ENCODE measurements at places on chromosomes 12 and 14.
A peak's percentile ranks its signal among the peaks of the same experiment; 100 is the strongest.

DNA sequence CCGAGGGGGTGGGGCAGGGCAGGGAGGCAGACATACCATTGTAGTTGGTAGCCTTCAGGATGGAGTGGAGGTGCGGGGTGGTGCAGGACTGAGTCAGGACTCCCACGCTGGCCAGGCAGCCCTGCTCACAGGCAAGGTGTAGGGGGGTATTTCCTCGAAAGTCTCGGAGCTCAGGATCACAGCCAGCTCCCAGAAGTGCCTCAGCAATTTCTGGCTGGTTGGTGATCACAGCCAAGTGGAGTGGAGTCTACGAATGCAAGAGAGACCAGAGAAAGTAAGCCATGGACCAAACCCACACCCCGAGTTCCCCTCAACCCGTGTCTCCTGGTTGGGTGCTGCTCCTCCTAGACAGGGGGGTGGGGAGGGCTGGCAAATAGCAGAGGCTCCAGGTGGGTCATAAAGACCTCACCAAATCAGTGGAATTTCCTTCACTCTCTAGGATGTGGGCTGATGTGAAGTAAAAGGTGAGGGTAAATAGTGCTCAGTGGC is 1.4 kb downstream of the NFKBIA start:
- no peak for DNase-seq

- DNase-seq: no peak
These were observed 85.1 kb downstream of the DRAM1 start for GRCh38 chr12:101962486-101962885.

- DNase-seq: peak; percentile 65
These were observed at the start of gene PLEKHG7 for GRCh38 chr12:92702754-92703679. Gene PLEKHG7 (plus strand): TSS chr12:92702989. CDS start chr12:92706632, 3,643 bp downstream.

GRCh38 chr12:114294303-114294685 is 111.7 kb downstream of the TBX5 start:
- DNase-seq: no peak

DNA sequence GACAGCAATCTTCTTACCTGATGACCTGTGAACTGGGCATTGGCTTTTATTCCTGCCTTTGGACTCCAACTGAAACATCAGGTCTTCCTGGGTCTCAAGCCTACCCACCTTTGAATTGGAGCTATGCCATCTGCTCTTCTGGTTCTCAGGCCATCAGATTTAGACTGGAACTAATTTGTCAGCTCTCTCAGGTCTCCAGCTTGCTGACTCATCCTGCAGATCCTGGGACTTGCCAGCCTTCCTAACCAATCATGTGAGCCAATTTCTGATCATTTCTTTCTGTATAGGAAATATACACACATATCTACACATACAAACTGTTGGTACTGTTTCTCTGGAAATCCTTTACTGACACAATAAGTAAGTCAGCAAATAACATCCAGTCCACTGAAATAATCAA is 65.3 kb upstream of the TSPAN8 start:
- no peak for DNase-seq

DNA sequence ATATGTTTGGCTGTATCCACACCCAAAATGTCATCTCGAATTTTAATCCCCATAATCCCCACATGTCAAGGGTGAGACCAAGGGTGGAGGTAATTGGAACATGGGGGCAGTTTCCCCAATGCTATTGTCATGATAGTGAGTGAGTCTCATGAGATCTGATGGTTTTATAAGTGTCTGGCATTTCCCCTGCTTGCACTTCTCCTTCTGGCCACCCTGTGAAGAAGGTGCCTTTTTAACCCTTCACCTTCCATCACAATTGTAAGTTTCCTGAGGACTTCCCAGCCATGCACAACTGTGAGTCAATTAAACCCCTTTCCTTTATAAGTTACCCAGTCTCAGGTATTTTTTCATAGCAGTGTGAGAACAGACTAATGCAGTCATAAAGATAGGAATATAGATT is 216.7 kb upstream of the SSTR1 start:
- DNase-seq: no peak

DNA sequence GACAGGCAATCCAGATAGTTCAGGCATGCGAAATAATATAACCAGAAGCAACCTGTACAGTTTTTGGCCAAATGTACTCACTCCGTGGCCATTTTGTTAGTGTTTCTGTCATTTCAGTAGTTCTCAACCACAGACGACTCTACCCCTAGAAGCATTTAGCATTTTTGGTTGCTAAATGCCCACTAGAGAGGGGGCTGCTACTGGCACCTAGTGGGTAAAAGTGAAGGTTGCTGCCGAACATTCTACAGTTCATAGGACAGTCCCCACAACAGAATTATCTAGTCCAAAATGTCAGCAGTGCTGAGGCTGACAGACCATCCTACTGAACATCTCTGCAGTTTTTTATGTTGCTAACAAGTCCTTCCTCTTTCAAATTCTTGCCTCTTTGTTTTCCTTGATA is 107.4 kb downstream of the TSHR start:
- DNase-seq: no peak

DNA sequence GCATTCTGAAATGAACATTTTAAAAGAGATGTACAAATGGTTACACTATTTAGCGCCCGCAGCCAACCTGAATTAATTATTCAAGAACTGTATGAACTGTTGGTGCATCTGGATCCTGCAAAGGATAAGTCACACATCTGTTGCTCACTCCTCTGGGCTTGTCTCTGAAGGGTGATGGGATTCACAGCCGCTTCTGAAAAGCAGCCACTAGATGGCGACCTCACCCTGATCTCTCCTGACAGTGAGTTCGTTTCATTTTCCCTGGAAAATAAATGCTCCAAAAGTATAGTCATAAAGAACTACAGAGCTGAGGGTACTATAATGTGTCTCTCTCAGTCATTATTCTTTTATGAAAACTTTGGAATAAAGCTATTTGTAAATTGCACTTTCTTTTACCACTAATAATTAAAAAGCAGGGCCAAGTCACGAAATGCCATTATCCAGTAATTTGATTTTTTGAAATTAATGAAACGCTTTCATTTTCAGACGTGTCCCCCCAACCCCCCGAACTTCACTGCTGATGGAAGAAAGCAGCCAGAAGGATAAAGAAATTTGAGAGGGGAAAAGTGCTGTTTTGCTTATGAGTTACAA is 789.6 kb downstream of the NRXN3 start:
- DNase-seq: peak; percentile 19

DNA sequence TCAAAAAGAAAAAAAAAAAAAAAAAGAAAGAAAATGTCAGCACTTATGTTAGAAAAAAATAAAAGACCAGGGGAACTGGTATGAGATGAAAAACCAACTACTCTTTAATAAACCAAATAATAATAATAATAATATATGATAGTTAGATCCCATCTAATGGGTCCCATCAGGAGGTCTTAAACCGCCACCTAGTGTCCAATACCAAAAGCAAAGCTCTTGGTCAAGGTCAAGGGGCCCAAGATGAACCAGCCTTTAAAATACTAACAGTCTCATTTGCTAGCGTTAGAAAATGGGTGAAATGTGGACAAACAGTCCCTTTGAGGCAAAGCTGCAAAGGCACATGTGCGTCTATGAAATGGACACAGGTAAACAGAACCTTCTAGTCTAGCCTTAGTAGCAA is 12.3 kb downstream of the BRAP start:
- no peak for DNase-seq

DNA sequence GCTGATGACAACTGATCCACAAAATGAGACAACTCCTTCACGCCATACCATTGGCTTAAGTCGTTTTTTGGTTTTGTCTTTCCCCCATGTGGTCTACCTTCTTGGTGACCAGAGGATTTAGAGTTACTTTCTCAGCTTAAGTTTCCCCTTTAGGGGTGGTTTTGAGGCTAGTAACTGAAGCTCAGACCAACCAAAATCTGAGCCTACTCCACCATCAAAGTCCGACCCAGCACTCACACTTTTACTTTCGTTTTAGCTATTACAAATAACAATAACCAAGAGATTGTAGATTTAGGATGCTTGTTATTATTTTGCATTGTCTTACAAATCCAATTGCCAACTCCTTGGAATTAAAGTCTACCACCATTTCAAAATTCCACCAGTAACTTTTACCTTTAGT is 130.6 kb upstream of the MDM1 start:
- DNase-seq: no peak

DNA sequence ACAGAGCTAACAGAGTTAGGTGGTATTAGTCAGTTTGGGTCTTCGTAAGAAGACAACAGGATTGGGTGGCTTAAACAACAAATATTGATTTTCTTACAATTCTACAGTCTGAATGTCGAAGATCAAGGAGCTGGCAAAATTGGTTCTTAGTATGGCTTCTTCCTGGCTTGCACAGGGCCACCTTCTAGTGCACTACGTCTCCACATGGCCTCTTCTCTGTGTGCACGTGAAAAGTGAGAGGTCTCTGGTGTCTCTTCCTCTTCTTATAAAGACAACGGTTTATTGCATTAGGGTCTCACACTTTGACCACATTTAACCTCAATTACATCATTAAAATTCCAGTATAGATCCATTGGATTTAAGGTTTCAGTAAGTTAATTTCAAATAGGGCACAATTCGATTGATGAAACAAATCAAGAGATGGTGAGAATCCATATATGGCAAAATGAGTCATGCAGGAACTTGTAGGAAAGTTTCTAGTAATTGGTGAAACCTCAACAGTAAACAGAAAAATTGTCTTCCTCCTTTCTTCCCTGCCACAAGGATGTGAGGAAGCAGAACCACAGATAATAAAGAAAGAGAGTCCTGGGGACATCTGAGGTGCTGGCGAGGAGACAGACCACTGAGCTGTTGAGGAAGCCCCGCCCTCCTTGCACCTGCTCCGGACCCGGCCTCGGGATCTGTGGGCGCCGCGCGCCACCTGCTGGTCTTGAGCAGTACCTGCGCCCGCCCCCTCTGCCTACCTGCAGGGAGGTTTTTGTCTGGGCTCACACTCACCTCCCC is 846.7 kb downstream of the TMEM121 start:
- DNase-seq: peak; percentile 52

DNA sequence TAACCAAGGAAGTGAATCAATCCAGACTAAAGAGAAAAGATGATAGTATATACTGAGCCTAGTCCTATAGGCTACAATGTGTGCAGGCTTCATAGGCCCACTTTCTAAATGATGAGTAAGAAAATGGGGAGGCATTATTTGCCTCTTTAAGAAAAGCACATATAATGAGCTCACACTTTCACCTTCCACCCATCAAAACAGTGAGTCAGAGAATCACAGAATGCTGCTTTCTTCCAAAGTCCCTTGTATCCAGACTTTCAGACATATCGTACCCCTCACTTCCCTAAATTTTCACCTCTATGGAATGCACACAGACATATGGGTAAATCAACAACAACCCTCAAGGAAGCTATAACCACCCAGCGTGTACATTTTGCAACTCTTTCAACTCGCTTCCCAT is 286.4 kb upstream of the PRKD1 start:
- DNase-seq: no peak

DNA sequence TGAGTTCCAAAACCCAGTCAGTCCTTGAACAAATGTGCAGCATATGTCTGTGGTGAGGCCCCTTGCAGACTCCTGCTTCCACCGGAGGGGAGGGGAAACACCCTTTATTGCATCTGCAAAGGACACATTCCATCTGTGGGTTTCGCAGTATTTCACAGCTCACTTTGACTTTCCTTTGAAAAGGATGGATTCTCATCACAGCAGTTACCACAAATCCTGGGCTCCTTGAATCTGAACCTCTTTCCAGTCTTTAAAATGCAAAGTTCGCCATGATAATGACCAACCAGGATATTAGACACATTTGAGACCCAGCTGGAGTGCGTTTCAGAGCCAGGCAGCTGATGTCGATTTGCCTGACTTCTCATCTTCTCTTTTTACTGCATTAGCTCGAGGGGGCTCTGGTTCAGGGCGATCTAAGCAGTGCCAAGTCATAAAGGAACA is 242.4 kb downstream of the SLC15A4 start:
- DNase-seq: no peak

DNA sequence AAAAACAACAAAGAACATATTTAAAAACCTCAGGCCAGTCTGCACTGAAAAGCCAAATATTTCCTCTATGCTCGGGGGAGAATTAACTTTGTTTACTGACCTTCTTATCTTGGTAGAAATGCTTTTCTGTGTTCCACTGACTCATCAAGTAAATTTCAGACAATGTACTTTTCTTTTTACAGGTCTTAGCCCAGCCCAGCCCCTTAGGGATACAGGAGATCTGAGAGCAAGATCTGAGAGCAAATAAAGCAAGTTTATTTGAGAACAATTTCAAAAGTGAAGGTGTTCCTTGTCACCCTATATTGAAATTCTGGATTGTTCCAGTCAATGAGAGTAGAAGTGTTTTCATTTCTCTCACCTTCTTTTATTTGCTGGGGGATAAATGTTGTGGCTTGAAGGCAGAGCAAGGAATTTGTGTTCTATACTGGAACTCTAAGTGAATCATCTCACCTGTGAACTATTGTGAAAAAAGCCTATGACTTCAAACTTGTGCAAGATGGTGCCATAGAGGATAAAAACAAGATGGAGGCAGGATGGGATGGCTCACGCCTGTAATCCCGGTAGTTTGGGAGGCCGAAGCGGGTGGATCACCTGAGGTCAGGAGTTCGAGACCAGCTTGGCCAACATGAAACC is 7.9 kb upstream of the GPRC5A start:
- no peak for DNase-seq

GRCh38 chr12:1773937-1774655 is 46.3 kb upstream of the LRTM2 start:
- DNase-seq: no peak

GRCh38 chr14:61644175-61644574 is 51.1 kb upstream of the HIF1A start:
- no peak for DNase-seq

GRCh38 chr12:97461553-97461952 is 1.1 kb upstream of the RMST start:
- DNase-seq: no peak

GRCh38 chr12:109714141-109714912 is 702 bp downstream of the FAM222A start:
- DNase-seq: no peak

DNA sequence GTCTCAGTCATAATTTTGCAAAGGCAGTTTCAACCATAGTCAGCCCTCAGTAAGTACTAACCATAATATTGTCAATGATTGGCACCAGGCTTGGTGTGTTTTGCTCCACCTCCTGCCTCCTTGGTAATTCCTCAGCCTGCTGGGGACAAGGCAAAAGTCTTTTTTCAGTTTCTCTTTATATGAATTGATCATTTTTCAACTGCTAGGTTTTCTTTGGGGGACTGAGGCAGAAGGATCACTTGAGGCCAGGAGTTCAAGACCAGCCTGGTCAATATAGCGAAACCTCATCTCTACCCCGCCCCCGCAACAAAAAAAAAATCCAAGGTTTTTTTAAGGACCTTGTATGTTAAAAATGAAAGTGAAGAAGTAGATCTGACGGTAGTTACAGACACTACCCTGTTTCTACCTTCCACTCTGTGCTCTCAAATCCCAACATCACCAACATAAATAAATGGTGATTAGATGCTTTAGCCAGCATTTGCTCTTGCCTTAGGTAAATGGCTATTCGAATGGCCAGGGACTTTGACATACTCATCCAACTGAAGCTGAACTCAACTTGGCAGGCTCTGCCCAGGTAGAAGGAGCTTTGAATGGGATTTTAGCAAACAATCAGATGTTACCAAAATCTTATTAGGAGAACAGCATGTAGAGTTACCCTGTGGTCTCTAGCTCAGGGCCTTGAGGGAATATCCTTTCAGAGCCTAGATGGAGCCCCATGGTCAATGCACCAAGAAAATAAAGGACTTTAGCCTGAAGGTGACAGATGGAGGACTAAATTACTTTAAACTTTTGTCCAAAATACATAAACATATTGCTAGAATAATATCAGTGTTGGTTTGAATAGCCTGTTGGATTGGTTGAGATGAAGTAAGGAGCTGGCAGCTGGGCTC is 126.9 kb upstream of the AMIGO2 start:
- no peak for DNase-seq

All from GM12864 (cell line).